ENCODE measurements at places on chromosomes 16 and 17.

GRCh38 chr17:82802075-82802780 lies 37.6 kb downstream of the ZNF750 start:
- DNase-seq, result no peak

DNA sequence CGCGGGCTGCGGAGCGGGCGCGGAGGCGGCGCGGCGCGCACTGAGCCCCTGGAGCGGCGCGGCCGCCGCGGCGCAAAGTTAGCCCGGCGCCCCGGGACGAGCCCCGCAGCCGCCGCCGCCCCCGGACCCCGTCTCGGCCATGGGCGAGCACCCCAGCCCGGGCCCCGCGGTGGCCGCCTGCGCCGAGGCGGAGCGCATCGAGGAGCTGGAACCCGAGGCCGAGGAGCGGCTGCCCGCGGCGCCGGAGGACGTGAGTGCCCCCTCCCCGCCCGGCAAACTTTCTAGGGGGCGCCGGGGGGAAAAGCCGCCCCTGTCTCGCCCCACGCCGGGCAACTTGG lies 388 bp downstream of the RHBDL3 start:
- DNase-seq, result no peak

DNA sequence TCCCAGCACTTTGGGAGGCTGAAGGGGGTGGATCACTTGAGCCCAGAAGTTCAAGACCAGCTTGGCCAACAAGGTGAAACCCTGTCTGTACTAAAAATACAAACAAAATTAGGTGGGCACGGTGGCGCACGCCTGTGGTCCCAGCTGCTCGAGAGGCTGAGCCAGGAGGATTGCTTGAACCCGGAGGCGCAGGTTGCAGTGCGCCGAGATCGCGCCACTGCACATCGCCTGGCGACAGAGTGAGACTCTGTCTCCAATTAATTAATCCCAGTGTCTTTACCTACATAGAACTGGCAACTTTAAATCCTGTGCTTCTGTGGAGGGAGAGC lies 1.5 kb upstream of the ELOB start:
- DNase-seq, result no peak

GRCh38 chr16:12356632-12357340 lies 380.3 kb downstream of the SNX29 start:
- DNase-seq, result no peak

- no peak for DNase-seq
These were observed 393.7 kb upstream of the DYNLRB2 start for GRCh38 chr16:80147026-80147655.

- DNase-seq, result no peak
These were observed 57.1 kb upstream of the ANKFN1 start for GRCh38 chr17:56096026-56096810.

GRCh38 chr17:73586921-73587602 lies 57.2 kb downstream of the SDK2 start:
- peak; percentile 26 for DNase-seq

- no peak for DNase-seq
These were observed 4.8 kb downstream of the IL4R start for GRCh38 chr16:27318392-27319256.

- peak; percentile 85 for DNase-seq
These were observed at the start of gene CACNG5 for GRCh38 chr17:66834919-66835454. Gene CACNG5 (plus strand): TSS chr17:66835117. CDS start chr17:66877333, 42,216 bp downstream.

- no peak for DNase-seq
These were observed 1.1 kb downstream of the ABAT start for GRCh38 chr16:8675183-8676159.

- DNase-seq, result no peak
These were observed 30.7 kb downstream of the CACNG3 start for GRCh38 chr16:24286741-24287405.

DNA sequence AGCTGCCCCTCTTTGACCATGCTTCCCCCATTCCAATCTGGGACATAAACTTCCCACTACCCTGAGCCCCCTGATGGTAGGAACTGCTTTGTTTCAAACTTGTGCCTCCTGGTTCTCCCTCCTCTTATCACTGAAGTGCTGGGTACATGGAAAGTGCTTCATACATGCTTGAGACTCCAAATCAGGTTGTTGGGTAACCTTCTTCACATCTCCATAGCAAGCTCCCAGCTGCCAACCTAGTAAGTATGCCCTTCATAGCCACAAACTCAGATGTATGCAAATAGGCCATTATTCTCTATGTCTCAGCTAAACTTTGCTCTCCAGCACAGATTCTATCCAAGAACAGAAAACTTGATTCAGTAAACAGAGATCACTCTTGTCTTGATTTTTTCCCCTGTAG lies 310.6 kb upstream of the IRX3 start:
- no peak for DNase-seq

DNA sequence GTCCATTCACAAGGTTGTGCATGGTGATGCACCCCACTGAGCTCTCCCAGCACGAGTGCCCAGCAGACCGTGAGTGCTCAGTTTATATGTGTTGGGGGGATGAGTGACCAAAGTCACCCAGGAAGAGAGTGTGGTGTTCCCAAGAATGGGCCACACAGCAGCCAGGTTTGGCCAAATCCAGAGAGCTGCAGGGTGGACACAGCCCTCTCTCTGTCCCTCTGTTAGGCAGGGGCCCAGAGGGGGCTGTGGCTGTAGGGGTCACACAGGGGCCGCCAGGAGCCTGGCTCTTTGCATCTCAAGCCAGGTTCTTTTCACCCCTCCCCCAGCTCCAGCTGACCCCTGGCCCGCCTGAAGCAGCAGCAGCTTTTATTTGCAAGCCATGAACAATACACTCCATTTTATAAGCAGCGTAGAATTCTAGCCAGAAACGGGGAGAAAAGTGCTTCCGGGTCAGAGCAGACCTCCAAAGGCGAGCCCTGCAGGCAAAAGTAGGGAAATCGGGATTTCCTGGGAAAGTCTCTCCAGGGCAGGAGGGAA lies 13.3 kb downstream of the COTL1 start:
- DNase-seq, result no peak

DNA sequence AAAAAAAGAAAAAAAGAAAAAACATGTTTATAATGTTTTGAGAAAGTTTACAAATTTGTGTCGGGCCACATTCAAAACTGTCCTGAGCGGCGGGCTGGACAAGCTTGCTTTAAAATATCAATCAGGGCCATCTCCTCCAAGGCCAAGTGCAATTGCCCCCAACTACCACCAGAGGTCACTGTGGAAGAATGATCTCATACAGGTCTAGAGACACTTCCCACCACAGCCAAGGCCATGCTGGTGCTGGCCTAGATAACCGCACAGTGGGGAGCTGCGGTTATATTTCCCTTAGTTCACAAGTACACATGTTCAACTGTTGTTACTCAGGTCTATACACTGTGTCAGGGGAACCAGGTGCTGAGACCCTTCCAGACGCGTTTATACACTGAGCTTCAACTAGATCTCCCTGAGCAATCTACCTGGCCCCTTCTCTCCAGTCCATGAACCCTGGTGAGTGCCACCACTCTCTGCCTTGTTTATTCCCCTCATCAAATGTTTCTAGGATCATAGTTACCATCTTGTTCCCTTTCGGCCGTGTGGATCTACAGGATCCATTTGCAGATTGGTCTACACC lies 83.8 kb upstream of the CCL2 start:
- peak; percentile 56 for DNase-seq

- peak; percentile 4 for DNase-seq
These were observed 22.9 kb downstream of the CLUH start for GRCh38 chr17:2688351-2689342.

GRCh38 chr17:16988749-16989229 lies 16.9 kb upstream of the TNFRSF13B start:
- no peak for DNase-seq

- DNase-seq, result peak; percentile 71
These were observed 52.5 kb downstream of the ZFPM1 start for GRCh38 chr16:88505405-88506082.

DNA sequence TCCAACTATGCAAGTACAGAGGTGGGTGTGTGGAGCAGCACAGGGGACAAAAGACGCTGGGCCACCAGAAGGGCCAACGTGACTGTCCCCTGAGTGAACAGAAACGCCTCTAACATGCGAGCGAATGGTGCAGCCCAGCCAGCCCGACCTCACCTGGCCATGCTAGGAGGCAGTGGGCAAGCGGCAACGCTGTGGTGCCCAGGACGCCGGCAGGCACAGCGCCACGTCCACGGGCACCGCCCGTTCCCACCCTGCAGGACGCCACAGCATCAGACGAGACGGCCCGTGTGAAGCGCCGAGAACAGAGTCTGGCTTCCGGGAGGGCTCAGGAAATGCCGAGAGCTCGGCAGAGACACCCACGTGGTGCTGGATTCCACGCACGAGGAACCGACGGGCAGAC lies 2.2 kb downstream of the CEP295NL start:
- DNase-seq, result no peak

- DNase-seq, result no peak
These were observed 11.3 kb upstream of the PABPN1L start for GRCh38 chr16:88877564-88878289.

- DNase-seq, result no peak
These were observed 262.6 kb downstream of the PRKCA start for GRCh38 chr17:66564992-66565465.

DNA sequence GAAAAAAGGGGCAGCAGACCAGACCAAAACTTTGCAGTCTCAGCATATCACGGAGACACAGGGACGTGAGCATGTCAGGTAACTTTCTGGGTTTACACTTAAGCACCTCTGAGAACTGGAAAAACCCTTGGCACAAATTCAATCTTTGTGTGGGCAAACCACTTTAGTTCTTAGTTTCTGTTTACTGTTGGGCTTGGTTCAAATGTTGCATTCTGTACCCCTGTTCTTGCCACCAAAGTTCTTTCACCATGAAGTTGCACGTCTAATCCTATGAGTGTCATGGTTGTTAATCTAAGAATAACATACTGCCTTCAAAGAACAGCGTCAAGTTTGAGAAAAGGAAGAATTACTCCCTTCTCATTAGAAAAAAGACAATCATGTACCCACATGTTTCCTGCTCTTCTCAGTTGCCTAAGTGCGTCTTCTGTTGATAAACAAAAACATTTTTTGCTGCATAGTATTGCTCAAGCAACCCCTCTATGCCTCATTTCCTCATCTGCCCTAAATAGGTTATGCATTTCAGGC lies 11.6 kb downstream of the KRT33A start:
- no peak for DNase-seq

DNA sequence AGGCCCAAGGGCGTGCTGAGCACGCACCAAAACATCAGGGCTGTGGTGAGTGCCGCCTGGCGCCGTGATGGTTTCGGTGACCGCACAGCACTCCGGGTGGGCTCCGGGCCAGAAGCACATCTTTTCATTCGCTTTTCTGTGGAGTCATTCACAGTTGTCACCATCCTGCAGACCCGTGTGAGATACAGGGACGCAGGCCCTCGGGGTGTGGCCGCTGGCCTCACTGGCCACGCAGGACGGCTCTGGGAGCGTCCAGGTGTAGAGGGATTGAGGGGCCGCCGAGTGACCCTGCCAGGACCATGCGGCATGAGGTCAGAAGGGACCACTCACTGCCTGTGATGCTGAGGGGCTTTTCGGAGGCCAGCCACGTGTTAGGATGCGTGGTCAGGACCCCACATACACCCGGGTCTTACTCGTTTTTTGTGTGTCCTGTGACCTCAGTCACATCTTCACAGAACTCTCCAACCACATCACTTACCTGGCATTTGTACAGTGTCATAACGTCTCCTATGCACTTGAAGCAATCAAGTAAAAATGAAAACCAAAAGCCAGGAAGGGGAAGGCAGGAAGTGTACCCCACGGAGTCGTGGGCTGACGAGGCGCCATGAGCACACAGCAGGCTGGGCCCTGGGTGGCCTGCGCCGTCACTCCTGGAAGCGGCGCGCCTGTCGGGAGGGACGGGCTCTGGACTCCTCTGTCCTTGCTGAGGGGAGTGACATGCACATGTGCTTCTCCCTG lies 7.8 kb downstream of the ACSF3 start:
- no peak for DNase-seq

DNA sequence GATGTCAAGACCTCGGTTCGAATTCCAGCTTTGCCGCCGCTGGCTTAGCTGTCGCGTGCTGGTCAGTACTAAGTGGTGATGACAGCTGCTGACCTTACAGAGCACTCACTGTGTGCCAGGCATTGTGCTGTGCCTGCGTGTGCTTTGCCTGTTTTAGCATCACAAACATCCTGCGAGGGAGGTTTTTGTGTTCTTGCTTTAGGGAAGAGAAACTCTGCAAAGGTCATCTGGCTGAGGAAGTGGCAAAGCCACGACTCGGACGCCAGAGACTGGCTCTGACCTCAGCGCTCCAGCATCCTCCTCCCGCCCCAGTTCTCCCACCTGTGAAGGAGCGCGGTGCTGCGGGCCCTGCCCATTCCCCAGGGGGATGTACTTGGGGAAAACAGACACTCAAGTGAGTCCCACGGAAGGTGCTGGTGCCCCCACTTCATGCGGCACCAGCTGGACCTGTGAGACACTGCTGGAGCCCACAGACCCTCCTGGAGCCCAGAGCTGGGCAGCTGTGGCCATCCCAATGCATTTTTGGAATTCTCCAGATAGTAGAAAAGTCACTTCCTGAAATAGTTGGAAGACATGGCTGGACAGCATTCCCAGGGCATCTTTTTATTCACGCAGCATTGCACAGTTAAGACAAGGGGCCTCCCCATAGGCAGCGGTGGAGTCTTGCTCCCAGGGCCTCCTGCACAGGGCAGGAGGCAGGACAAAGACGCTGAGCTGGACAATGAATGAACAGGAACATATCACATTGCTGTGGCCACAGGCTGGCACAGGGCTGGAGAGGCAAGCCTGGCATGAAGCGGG lies 20.0 kb upstream of the HERPUD1 start:
- no peak for DNase-seq

GRCh38 chr16:87584271-87584670 lies 18.0 kb upstream of the JPH3 start:
- DNase-seq, result no peak

DNA sequence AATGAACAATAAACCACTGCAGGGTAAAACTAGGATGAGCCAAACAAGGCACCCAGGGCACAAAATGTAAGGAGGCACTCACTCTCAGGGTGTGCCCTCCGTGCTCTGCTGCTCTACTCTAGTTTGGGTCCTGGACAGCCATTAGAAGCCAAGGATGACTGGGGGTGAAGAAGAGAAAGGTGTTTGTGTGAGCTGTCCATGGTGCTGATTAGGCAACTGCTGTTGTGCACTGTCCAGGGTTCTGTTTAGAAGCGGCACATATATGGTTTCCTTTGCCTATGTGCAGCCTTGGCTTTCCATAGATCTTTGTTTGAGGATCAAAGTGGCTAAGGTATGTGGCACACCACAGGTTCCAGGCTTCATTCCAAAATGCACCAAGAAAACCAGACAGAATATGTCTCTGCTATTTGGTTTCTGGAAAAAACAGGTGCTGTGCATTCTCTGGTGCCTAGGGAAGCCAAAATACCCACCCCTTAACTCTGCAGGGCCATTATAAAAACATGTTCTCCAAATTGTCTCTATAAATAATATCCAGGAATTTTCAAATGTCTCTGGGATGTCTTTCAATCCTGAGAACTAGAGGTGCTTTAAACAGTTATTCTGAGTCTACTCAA lies 123.5 kb downstream of the CBLN1 start:
- peak; percentile 41 for DNase-seq

- DNase-seq, result no peak
These were observed 75.8 kb downstream of the DNAH17 start for GRCh38 chr17:78501241-78502036.
